Activated CD4-positive, alpha-beta T cell treated with anti-CD3 and anti-CD28 coated beads, Interleukin-2, amount 50 U/mL, for 1 hour (primary cell): ENCODE measurements at places on chromosomes 12 and 14.

GRCh38 chr12:91604897-91605296 is 422.3 kb upstream of the DCN start:
- no peak for DNase-seq

DNA sequence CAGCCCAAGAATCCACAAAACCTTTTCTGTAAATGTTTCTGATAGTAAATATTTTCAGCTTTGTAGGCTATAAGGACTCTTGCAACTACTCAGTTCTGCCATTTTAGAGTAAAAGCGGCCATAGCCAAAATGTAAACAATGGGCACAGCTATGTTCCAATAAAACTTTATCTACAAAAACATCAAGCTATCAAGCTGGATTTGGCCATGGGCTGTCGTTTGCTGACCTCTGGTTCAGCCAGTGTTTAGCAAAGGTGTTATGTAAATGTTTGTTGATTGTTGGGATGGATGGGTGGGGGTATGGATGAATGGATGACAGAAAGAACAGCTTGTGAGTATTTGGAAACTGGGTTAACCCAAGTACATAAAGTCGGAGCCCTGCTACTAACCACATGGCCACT is 111.1 kb upstream of the VRK1 start:
- DNase-seq: no peak

GRCh38 chr14:90191154-90191553 is 65.2 kb upstream of the PSMC1 start:
- no peak for DNase-seq

DNA sequence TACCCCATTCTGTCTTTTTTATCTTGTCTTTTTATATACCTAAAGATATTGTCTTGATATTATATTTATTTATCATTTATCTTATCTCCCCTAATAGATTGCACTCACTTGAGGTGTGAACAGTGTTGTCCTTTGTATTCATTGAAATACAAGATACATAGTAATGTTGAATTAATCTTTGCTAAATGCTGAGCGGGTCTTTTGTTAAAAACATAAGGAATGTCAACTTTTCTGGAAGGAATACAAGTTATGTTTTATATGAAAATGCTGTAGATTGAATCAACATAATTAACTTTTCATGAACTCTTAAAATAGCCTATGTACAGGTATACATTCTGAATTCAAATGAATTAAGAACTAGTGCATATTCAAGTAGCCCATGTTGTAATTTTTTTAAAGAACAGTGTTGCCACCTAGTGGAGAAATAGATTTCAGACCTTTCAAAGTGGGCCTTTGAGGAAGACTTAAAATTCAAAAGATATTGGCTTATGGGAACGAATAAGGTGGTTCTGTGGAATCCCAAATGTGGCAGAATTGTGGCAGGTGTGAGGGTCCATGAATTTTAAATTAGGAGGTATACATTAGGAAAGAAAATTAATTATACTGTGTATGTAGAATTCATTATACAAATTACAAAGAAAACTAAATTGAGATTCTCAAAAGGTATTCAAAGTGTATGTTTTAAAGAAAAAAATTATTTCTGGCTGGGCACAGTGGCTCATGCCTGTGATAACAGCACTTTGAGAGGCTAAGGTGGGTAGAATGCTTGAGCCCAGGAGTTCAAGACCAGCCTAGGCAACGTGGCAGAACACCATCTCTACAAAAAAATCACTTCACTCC is 19.1 kb downstream of the BBOF1 start:
- DNase-seq: no peak
